Neural crest cell (in vitro differentiated cells): ENCODE measurements at places on chromosomes 11 and 22. TPM values are rescaled to one million over a fixed set of nuclear protein-coding genes. Genes with fewer than 3 reads are reported as not detected.

FBLN1 gene
- total RNA-seq: 152 and 163 TPM in 2 replicates

BLID gene
- total RNA-seq: not detected in 2 replicates

CHRM1 gene
- not detected in 2 replicates for total RNA-seq

APOA4 gene
- total RNA-seq: not detected in 2 replicates

BANF1 gene
- 348 and 358 TPM in 2 replicates for total RNA-seq

RIMBP3B gene
- 0.63 and 0.68 TPM in 2 replicates for total RNA-seq

QSER1 gene
- total RNA-seq: 59.4 and 65.7 TPM in 2 replicates
